ENCODE measurements at places on chromosomes 12 and 14.

DNA sequence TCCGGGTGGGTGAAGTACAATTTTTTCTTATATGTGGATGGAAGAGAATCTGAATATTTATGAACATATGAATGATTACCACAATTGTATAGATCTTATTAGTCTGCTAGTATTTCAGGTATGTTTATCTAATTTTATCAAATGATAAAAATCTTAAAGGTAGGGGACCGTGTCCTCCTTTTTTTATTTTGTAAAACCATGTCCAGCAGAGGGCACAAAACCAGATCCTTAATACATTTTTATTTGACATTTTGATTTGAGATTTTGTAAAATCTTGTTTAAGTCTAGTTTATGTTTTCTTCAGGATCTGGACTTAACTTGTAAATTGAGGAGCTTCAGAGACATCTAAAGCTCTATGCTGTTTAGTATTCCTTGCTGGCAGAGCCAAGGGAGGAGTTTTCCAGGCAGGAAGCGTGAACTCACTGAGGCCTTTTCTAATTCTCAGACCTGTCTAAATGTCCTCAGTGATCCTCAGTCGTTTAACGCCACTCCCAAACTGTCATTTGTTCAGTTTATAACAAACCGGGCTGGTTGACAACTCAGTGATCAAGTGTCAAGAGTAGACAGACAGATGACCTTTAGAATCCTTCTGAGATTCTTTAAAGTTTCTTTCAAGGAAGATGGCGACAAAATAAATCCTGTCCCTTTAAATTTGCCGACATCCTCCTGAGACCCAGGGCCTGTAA is 263.9 kb downstream of the KTN1 start:
- DNase-seq, result no peak

GRCh38 chr14:61109288-61109687 is 128.2 kb downstream of the SLC38A6 start:
- peak; percentile 45 for DNase-seq

DNA sequence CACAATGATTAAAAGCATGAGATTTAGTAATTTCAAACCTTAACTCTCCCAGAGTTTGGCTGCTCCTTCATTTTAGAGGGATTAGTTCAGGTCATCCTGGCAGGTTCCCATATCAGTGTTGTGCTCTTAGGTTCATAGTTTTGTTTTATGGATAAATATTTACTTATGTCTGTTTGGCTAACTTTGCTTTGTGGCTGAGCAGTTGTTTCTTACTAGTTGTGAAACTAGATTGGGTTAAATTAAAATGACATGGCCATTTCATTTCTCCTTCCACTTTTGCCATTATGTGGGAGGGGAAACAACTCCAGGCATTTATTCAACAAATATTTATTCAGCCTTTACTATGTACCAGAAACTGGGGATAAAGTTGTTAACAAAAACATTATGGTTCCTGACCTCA is 158.8 kb downstream of the TMTC3 start:
- peak; percentile 47 for DNase-seq

- no peak for DNase-seq
These were observed 101.5 kb upstream of the USP15 start for GRCh38 chr12:62158461-62159360.

DNA sequence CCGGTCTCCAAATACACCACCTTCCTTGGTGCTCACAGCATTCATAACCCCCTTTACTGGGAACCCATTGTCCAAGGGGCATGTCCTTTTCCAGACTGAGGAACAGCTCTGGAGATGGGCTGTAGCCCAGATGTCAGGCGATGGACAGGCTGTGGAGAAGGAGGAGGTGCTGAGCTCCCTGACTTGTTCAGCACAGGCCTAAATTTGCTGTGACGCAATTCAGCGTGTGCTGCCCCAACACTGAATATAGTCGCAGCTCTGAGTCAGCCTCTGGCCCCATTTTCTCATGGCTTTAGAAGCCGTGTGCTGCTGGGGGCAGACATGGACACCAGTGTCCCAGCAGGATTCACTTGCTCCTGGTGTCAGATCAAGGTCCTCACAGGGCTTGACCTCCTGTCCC is 269.1 kb downstream of the EMP1 start:
- DNase-seq, result peak; percentile 24

- no peak for DNase-seq
These were observed 94.5 kb upstream of the CPM start for GRCh38 chr12:69027411-69027881.

DNA sequence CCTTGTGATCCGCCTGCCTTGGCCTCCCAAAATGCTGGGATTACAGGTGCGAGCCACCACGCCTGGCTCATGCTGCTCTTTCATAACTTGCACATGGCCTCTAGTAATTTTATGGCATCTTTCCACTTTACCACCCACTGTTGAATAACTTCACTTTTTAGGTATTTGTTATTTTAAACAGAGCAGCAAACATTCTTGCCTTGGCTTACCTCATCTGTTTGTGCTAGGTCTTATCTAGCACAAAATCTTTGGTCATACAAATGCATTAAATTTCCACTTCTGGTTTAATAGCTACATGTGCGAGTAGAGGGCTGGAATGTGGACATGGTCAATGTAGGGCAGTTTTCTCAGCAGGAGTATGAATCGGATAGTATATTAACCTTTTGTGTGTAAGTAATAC is 38.8 kb upstream of the ATF7IP start:
- DNase-seq, result no peak

- no peak for DNase-seq
These were observed 68.6 kb downstream of the MIA2 start for GRCh38 chr14:39302124-39302810.

GRCh38 chr12:47534695-47535094 is 171.1 kb downstream of the RPAP3 start:
- DNase-seq, result no peak

GRCh38 chr12:89962648-89963047 is 254.0 kb upstream of the ATP2B1 start:
- no peak for DNase-seq

DNA sequence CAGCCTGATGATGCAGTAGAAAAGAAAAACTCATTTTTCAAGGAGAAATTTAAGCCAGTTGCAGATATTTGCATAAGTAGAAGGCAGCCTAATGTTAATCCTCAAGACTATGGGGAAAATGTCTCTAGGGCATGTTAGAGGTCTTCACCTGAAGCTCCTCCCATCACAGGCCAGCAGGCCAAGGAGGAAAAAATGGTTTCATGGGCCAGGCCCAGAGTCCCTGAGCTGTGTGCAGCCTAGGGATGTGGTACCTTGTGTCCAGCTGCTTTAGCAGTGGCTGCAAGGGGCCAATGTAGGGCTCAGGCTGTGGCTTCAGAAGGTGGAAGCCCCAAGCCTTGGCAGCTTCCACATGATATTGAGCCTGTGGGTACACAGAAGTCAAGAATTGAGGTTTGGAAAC is 1946.7 kb upstream of the FLRT2 start:
- no peak for DNase-seq

DNA sequence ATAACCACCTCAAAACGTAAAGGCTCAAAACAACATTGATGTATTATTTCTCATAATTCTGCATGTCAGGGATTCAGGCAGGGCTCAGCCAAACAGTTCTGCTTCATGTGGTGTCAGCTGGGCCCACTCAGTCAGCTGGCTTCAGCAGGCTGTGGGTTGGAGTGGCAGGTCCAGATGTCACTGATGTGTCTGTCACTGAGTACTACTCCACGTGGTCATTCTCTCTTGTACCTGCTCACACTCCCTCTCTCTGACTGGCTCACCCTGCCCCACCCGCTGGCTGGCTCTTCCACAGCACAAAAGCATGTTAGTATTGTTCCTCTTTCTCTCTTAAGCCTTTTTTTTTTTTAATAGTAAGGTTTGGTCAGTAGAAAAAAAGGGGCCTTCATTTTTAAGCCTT is 182.4 kb downstream of the DICER1 start:
- no peak for DNase-seq

All from fibroblast of gingiva (primary cell).